ENCODE measurements at places on chromosomes 16 and 17. TPM values are rescaled to one million over a fixed set of nuclear protein-coding genes. Genes with fewer than 3 reads are reported as not detected.

Gene QPRT
- 1.1 TPM for total RNA-seq

GRCh38 chr17:78953356-78954350 is 26.1 kb downstream of the LGALS3BP start:
- H3K36me3 ChIP-seq = no peaks in the 10 kb centered on the region
- no peaks in the 10 kb centered on the region for H3K4me1 ChIP-seq
- DNase-seq = no peak

GRCh38 chr16:85989863-85990643 is 91.1 kb downstream of the IRF8 start:
- peaks cover 6% of the 10 kb centered on the region for H3K4me1 ChIP-seq
- no peak overlapping the region for H3K27ac ChIP-seq
- H3K4me3 ChIP-seq = no peak overlapping the region
- no peak for DNase-seq

GRCh38 chr16:30592871-30593270 is 7.4 kb upstream of the ZNF785 start:
- no peaks in the 10 kb centered on the region for H3K4me1 ChIP-seq
- no peaks in the 10 kb centered on the region for H3K27me3 ChIP-seq
- DNase-seq = no peak
- no peak overlapping the region for H3K4me3 ChIP-seq
- no peak overlapping the region for H3K27ac ChIP-seq

- peaks cover 34% of the 10 kb centered on the region for H3K4me1 ChIP-seq
- no peaks in the 10 kb centered on the region for H3K36me3 ChIP-seq
- DNase-seq = no peak
- peak overlapping the region; percentile 35 for H3K4me3 ChIP-seq
These were observed 752 bp downstream of the TBC1D24 start for GRCh38 chr16:2475413-2476344.

- DNase-seq = no peak
- H3K27me3 ChIP-seq = no peaks in the 10 kb centered on the region
- no peak overlapping the region for H3K4me3 ChIP-seq
- H3K36me3 ChIP-seq = no peaks in the 10 kb centered on the region
- H3K4me1 ChIP-seq = no peaks in the 10 kb centered on the region
These were observed 721.2 kb upstream of the SOX9 start for GRCh38 chr17:71399649-71400048.

DNA sequence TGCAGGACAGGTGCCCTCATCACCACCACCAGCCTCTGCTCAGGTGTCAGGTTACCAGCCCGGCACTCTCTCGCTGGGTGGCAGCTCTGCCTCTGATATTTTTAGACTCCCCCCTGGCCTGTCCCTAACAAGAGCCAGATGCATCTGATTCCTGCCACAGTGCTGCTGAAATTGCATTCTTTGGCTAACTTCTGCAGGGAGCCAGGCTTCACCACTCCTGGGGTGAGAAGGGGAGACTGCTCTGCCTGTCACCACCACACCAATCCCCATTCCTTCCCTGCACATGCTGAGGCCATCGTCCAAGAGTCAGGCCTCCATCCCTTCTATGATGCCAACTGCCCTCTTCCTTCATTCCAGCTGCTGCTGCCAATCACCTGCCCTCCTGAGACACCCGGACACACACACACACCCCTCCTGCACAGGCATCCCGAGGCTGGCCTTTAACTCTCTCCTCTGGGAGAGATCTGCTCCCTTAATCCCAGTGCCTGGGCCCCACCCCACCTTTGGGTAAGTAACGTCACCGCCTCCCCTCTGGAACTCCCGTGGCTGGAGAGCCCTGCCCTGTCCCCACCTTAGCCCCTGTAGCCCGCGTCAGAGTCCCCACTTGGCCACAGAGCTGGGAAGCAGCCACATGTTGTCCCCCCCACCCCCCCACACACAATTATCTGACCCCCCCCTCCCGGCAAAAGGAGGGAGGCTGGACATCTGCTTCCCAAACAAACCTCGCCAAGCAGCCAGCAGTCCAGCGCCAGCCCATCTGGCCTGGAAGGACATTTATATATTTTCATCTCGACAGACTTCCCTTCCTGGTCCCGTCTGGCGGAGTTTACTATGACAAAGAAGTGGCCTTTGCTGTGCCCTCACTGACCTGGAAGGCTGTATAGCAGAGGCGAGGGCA is 2.8 kb downstream of the EMP2 start:
- H3K4me3 ChIP-seq = no peak overlapping the region
- H3K27ac ChIP-seq = no peak overlapping the region
- no peak for DNase-seq
- no peaks in the 10 kb centered on the region for H3K36me3 ChIP-seq
- no peaks in the 10 kb centered on the region for H3K4me1 ChIP-seq

GRCh38 chr17:13409455-13409854 is 192.3 kb downstream of the HS3ST3A1 start:
- H3K27ac ChIP-seq = no peak overlapping the region
- no peak for DNase-seq
- no peaks in the 10 kb centered on the region for H3K36me3 ChIP-seq
- H3K4me3 ChIP-seq = no peak overlapping the region
- H3K4me1 ChIP-seq = no peaks in the 10 kb centered on the region

DNA sequence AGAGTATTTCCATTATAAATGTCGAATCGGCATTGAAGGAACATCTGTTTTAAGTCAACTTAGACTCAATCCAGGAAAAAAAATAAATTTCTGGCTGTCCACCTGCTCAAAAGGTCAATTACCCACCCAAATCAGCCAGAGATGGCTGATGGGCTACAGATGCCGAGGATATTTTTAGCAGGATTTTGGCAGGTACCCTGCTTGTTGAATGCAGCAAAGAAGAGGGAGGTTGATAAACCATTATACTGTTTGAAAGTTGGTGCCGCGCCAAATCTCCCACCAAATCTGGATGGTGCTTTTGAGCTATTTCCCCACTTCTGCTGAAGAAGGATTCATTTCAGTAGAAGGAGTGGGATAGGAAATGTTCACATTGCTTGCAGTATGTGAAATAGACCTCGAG is 537.7 kb downstream of the MAF start:
- no peaks in the 10 kb centered on the region for H3K27me3 ChIP-seq
- no peak overlapping the region for H3K27ac ChIP-seq
- H3K4me3 ChIP-seq = no peak overlapping the region
- no peaks in the 10 kb centered on the region for H3K4me1 ChIP-seq

- no peaks in the 10 kb centered on the region for H3K4me1 ChIP-seq
- DNase-seq = no peak
- H3K27me3 ChIP-seq = no peaks in the 10 kb centered on the region
- no peaks in the 10 kb centered on the region for H3K36me3 ChIP-seq
- H3K27ac ChIP-seq = no peak overlapping the region
- H3K4me3 ChIP-seq = no peak overlapping the region
These were observed 200.7 kb downstream of the CCDC182 start for GRCh38 chr17:57544401-57544800.
